ENCODE measurements at places on chromosomes 5 and 9.

- peak; percentile 57 for DNase-seq
These were observed 1.3 kb downstream of the MAP3K1 start for GRCh38 chr5:56816546-56817081.

DNA sequence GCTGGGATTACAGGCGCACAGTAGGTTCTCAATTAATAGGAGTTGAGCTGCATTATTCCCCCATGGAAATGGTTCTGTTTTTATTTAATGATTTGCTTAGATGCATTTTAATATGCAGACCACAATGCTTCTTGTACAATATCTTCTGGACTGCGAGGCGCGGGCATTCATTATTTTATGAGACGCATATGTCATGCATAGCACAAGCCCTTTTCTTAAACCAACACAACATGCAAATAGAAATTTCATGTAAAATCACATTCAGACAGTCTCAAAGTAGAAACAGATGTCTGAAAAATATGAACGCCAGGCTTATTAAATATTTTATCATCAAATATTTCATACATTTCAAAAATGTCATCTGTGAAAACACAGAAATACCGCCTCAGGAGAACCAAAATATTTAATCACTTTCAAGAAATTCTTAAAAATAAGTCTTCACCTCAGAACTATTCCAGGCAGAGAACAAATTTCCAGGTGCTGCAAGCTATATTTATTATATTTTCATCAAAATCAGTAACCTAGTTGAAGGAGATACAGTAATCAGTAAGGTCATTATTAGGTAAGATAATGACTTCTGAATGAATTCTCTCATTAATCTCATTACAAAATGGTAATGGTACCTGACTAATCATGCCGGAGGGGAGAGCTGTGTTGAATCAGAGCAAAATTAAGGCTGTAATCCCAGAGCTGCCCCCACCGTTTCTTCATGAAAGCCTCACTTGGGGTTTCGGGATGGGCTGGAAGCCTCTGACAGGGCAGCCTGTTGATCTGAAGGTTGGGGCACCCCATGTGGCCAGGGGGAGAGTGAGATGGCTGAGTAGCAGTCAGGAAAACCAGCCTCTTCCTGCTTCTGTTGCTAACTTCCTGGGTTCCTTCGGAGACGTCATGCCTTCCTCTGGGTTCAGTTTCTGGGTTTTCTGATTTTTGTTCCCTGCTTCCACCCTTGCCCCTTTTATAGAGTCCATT is 133.9 kb upstream of the ZNF618 start:
- no peak for DNase-seq

GRCh38 chr5:43553381-43553780 is 3.5 kb downstream of the PAIP1 start:
- peak; percentile 32 for DNase-seq

DNA sequence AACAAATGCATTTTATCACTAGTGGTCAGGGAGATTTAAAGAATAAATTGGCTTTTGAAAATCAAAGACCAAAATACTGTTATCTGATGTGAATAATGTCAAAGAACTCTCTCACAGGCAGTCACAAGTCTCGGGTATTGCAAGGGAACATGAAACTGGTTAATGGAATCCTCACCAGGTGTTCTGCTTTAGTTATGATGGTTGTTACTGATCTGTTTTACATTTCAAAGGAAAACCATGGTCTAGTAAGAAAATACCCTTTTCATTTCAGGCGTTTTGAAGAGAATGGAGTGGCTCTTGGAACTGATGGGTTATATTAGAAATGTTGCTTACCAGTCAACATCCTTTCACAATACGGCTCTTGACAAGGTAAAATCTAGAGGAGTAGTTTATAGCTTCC is 43.4 kb downstream of the HACD4 start:
- no peak for DNase-seq

DNA sequence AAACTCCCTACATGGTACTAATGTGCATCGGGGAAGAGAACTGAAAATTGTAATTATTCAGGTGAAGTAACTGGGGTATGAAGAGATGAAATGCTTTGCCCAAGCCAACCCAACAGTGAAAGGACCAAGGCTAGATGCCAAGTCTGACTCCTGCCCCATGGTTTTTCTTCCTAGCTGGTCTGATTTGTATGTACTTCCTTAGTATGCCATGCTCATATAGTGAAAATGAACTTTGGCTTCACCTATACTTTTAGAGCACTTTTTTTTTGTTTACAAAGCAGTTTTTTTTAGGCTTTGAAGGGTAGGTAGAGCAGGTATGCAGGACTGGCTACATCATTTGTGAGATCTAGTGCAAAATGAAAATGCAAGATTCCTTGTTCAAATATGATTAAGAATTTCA is 359.4 kb upstream of the RIOK2 start:
- no peak for DNase-seq

All from astrocyte (in vitro differentiated cells and primary cell).